ENCODE measurements at places on chromosomes 6 and 20. TPM values are rescaled to one million over a fixed set of nuclear protein-coding genes. Genes with fewer than 3 reads are reported as not detected.
A peak's percentile ranks its signal among the peaks of the same experiment; 100 is the strongest.

DNA sequence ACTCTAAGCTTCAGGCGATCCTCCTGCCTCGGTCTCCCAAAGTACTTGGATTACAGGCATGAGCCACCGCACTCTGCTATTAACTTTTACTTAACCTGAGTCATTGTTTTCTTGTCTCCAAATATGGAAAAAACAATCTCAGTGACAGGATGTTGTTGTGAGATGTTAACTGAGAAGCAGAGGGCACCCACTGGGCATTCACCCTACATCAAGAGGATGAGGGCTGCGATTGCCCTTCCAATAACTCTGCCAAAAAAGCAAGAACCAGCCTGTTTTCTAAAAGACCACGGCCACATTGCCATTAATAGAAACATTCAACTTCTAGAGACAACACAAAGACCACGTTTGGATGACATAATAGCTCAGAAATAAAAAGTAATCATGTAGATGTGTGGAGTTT is 107.6 kb upstream of the SGK1 start:
- no peaks in the 10 kb centered on the region for H3K27me3 ChIP-seq
- H3K4me3 ChIP-seq, result no peak overlapping the region
- no peak for DNase-seq
- no peaks in the 10 kb centered on the region for H3K4me1 ChIP-seq

- DNase-seq, result no peak
- H3K4me3 ChIP-seq, result no peak overlapping the region
- H3K4me1 ChIP-seq, result peaks cover 6% of the 10 kb centered on the region
- H3K27ac ChIP-seq, result peak overlapping the region; percentile 2
Measured at GRCh38 chr6:16334671-16335070, 96.3 kb downstream of the GMPR start.

GRCh38 chr20:61306937-61307475 is 54.9 kb downstream of the CDH4 start:
- H3K4me3 ChIP-seq, result no peak overlapping the region
- H3K27ac ChIP-seq, result no peak overlapping the region
- H3K4me1 ChIP-seq, result no peaks in the 10 kb centered on the region
- H3K27me3 ChIP-seq, result no peaks in the 10 kb centered on the region
- H3K36me3 ChIP-seq, result no peaks in the 10 kb centered on the region
- DNase-seq, result no peak

- no peaks in the 10 kb centered on the region for H3K36me3 ChIP-seq
- H3K27me3 ChIP-seq, result no peaks in the 10 kb centered on the region
- no peak overlapping the region for H3K4me3 ChIP-seq
- H3K4me1 ChIP-seq, result peaks cover 7% of the 10 kb centered on the region
Measured at GRCh38 chr20:46123482-46124245, 5.5 kb downstream of the CD40 start.

DNA sequence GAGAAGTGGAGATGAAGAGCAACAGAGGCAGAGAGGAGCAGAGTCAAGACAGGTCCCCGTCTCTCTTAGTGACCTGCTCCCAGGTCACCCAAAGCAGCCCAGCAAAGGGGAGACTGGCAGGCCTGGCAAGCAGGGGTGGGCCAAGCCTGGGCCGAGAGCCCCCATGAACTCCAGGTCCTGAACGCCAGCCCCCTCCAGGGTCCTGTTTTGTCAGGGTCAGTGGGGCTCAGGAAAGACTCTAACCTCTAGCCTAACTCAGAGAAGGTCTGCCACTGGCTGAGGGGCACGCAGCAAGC is 1.2 kb downstream of the NECAB3 start:
- no peak overlapping the region for H3K27ac ChIP-seq
- no peaks in the 10 kb centered on the region for H3K36me3 ChIP-seq
- H3K27me3 ChIP-seq, result no peaks in the 10 kb centered on the region
- peak overlapping the region; percentile 55 for H3K4me3 ChIP-seq
- DNase-seq, result no peak
- no peaks in the 10 kb centered on the region for H3K4me1 ChIP-seq

DNA sequence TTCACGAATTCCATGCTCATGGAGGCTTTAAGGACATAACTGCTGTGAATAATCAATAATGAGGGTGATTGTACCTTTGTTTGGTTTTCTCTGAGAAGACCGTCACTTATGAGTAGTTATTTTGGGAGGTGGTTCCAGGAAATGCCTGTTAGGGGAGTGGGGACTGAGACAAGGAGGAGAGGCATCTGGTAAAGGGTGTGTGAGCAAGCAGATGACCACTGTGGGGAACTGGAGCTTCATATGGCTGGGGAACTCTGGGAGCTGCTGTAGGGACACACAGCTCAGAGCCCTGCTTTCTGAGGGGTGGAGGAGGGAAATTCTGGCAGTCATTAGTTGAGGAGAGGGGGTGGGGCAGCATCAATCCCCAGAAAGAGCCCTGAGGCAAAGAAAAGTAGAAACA is 71.3 kb upstream of the TINAG start:
- H3K36me3 ChIP-seq, result no peaks in the 10 kb centered on the region
- no peak overlapping the region for H3K4me3 ChIP-seq
- no peaks in the 10 kb centered on the region for H3K27me3 ChIP-seq
- H3K27ac ChIP-seq, result no peak overlapping the region
- DNase-seq, result no peak
- H3K4me1 ChIP-seq, result no peaks in the 10 kb centered on the region

GRCh38 chr6:25746968-25747367 is 7.6 kb upstream of the SLC17A4 start:
- DNase-seq, result no peak
- no peaks in the 10 kb centered on the region for H3K27me3 ChIP-seq
- peaks cover 22% of the 10 kb centered on the region for H3K4me1 ChIP-seq
- H3K27ac ChIP-seq, result no peak overlapping the region

DNA sequence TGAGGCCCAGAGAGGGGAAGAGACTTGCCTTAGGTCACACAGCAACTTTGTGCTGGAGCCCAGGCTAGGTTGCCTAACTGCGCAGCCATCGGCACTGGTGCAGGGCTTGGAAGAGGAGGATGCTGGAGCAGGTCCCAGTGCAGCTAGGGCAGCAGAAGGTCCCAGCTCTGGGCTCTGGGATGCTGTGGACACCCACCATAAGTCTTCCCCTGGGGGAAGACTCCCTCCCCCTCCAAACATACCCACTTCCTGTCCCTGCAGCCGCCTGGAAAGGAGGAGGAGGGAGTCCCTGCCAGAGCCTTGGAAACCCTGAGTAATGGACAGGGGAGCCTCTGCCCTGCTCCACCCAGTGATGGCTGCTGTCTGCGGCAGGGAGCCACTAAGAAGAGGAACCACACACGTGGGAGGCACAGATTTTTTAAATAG is 93.6 kb downstream of the NCR2 start:
- H3K4me3 ChIP-seq, result no peak overlapping the region
- H3K36me3 ChIP-seq, result no peaks in the 10 kb centered on the region
- no peak overlapping the region for H3K27ac ChIP-seq
- no peaks in the 10 kb centered on the region for H3K4me1 ChIP-seq
- no peak for DNase-seq
- H3K27me3 ChIP-seq, result no peaks in the 10 kb centered on the region

- no peaks in the 10 kb centered on the region for H3K27me3 ChIP-seq
- H3K4me1 ChIP-seq, result no peaks in the 10 kb centered on the region
- no peak overlapping the region for H3K27ac ChIP-seq
- no peak overlapping the region for H3K4me3 ChIP-seq
Measured at GRCh38 chr6:170313716-170314295, 7.2 kb downstream of the FAM120B start.

DNA sequence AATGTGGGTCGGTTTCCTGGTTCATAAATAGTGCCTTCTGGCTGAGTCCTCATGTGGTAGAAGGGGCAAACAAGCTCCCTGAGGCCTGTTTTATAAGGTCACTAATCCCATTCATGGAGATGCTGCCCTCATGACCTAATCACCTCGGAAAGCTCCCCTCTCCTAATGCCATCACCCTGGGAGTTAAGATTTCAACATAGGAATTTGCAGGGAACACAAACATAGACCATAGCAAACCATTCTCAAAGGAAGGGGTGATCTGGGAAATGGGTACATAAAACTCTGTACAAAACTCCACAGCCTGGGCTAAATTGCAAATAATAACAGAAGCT is 1.5 kb upstream of the ADTRP start:
- H3K4me1 ChIP-seq, result no peaks in the 10 kb centered on the region
- no peak overlapping the region for H3K4me3 ChIP-seq
- DNase-seq, result no peak

- H3K27ac ChIP-seq, result no peak overlapping the region
- H3K36me3 ChIP-seq, result no peaks in the 10 kb centered on the region
- DNase-seq, result no peak
- H3K4me1 ChIP-seq, result no peaks in the 10 kb centered on the region
- no peak overlapping the region for H3K4me3 ChIP-seq
Measured at GRCh38 chr6:65566117-65566516, 140.9 kb downstream of the EYS start.

DNA sequence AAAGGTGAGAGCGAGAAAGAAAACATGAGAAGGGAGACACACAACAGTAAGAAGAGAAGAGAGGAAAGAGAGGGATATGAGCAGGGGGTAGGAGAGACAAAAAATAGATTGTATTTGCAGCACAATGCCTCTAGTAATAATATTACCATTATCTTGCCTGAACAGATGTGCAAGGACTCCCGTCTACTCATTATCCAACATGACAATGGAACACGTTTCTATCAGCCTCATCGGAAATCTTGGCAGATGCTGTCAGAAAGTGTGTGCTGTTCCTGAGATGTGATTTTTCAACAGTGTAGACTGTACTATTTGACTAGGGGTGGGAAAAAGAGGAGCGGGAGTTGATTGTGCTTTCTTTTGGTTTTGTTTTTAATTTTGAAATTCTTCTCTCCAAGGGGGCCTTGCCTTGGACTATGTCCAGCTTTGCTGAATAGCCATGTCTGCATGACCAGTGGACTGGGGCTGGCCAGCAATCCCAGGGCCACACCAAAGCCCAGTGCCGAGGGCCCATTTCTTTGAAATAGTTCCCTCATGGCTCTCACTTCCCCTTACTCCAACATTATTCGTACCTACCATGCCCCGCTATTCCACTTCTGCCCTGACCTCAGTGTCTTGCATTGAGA is 11.3 kb upstream of the TRAM2 start:
- DNase-seq, result no peak
- no peak overlapping the region for H3K27ac ChIP-seq
- H3K36me3 ChIP-seq, result no peaks in the 10 kb centered on the region
- no peaks in the 10 kb centered on the region for H3K27me3 ChIP-seq
- H3K4me3 ChIP-seq, result no peak overlapping the region

DNA sequence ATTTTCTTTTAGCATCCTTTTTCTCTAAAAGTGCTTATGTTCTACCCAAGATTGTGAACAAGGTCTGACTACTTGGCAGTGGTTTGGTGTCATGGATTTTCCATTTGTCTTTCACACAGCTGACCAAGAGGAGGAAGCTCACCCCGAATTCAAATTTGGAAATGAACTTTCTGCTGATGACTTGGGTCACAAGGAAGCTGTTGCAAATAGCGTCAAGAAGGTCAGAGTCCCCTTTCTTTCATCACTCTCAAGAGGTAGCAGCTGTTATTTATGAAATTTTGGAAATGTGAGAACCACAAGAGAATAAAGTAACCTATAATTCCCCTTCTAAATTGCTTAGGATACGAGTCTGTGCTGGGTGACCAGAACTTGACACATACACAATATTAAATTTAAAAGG is 113.0 kb upstream of the LAMP5 start:
- no peak overlapping the region for H3K27ac ChIP-seq
- DNase-seq, result no peak
- no peaks in the 10 kb centered on the region for H3K27me3 ChIP-seq
- H3K4me3 ChIP-seq, result no peak overlapping the region
- no peaks in the 10 kb centered on the region for H3K36me3 ChIP-seq
- no peaks in the 10 kb centered on the region for H3K4me1 ChIP-seq

DNA sequence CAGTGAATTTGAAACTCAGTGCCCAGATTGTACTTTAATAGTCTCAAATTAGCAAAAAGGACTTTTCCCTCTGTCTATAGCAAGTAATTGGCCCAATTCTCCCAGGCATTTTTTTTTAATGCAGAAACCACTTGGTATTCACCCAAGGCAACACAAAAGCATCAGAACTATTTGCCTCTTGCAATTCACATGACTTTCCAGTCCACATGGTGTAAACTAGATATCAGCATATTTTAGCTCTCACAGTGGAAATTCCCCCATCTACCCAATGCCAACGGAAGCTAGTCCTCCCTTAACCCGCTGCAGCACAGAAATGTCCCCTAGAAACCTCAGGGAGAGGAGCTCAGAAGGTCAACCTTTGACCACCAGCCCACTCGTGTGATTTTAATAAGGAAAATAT is 103.4 kb upstream of the CDYL start:
- H3K27ac ChIP-seq, result no peak overlapping the region
- H3K4me3 ChIP-seq, result no peak overlapping the region
- H3K27me3 ChIP-seq, result no peaks in the 10 kb centered on the region
- no peaks in the 10 kb centered on the region for H3K4me1 ChIP-seq
- H3K36me3 ChIP-seq, result no peaks in the 10 kb centered on the region

DNA sequence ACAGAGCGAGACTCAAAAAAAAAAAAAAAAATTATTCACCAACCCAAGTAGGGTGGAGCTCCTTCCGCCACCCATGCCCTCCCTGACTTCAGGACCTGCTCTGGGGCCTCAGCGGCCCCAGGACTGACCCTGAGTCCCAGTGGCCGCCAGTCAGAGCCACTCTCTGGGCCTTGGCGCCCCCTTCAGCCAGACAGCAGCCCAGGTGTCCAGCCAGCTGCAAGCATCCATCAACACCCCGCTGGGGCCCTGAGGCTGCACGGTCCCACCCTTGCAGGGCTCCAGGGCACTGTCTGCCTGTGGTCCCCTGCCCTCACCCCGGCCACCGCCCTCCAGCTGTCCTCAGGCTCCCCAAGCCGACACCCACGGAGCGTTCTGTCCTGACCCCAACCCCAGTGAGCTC is 11.4 kb upstream of the KCNQ2 start:
- no peaks in the 10 kb centered on the region for H3K4me1 ChIP-seq
- no peaks in the 10 kb centered on the region for H3K36me3 ChIP-seq
- H3K4me3 ChIP-seq, result no peak overlapping the region
- no peaks in the 10 kb centered on the region for H3K27me3 ChIP-seq
- no peak for DNase-seq

- no peaks in the 10 kb centered on the region for H3K36me3 ChIP-seq
- no peak overlapping the region for H3K27ac ChIP-seq
- no peak for DNase-seq
- no peak overlapping the region for H3K4me3 ChIP-seq
- H3K4me1 ChIP-seq, result no peaks in the 10 kb centered on the region
- H3K27me3 ChIP-seq, result no peaks in the 10 kb centered on the region
Measured at GRCh38 chr6:126437205-126437604, 97.3 kb downstream of the CENPW start.

- H3K4me3 ChIP-seq, result no peak overlapping the region
- H3K4me1 ChIP-seq, result no peaks in the 10 kb centered on the region
- no peaks in the 10 kb centered on the region for H3K36me3 ChIP-seq
- H3K27ac ChIP-seq, result no peak overlapping the region
Measured at GRCh38 chr6:2943564-2943955, 27.8 kb downstream of the SERPINB6 start.

- H3K36me3 ChIP-seq, result no peaks in the 10 kb centered on the region
- peak; percentile 66 for DNase-seq
- peak overlapping the region; percentile 67 for H3K4me3 ChIP-seq
- H3K27me3 ChIP-seq, result no peaks in the 10 kb centered on the region
- peak overlapping the region; percentile 70 for H3K27ac ChIP-seq
- H3K4me1 ChIP-seq, result peaks cover 15% of the 10 kb centered on the region
Measured at GRCh38 chr6:43368259-43369160, 937 bp downstream of the ZNF318 start.

The FUCA2 gene
- total RNA-seq, result 39.3 TPM

The TGM3 gene
- not detected for total RNA-seq

The DAAM2 gene
- 5.3 TPM for total RNA-seq

The MYLK4 gene
- 0.27 TPM for total RNA-seq

The PRDM13 gene
- not detected for total RNA-seq

The VWA7 gene
- total RNA-seq, result 2.9 TPM

The PLAGL1 gene
- 3.2 TPM for total RNA-seq

The NECAB3 gene
- 21.9 TPM for total RNA-seq
